ENCODE measurements at places on chromosomes 2 and 18.

- no peak for DNase-seq
Observed at GRCh38 chr2:26324903-26325302, 21.0 kb upstream of the SELENOI start.

DNA sequence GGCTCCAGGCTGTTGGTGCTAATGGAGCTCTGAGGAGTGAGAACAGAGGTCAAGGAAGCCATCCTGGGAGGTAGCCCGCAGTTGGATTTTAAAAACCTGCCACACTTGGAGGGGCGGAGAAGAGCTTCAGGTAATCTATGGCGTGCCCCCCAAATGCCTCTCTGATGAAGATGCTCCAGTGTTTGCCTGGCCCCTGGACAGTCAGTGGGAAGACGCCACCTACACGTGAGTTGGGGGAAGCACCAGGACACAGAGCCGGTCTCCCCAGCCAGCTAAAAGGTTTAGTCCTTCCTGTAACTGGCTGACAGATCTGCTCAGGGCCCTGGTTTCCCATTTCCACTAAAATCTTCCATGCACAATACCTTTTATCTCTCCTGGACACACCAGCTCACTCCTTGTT, 225.0 kb downstream of the TTC32 start:
- no peak for DNase-seq

DNA sequence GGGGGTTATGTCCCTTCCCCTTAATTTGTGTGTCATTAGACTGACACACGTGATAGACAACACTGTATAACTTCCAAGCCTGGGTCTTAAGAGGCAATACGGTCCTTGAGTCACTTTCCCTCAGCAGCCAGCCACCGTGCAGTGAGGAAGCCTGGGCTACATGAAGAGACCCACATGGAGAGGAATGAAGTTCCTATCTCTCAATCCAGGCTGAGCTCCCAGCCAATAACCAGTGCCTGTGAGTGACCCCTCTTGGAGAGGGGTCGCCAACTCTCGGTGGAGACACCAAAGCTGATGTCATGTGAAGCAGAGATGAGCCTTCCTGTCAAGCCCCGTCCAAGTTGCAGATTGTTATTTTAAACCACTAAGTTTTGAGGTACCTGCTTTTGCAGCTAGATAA, 5.7 kb upstream of the WDSUB1 start:
- DNase-seq: no peak

GRCh38 chr18:6653880-6654279, 75.6 kb upstream of the ARHGAP28 start:
- no peak for DNase-seq

DNA sequence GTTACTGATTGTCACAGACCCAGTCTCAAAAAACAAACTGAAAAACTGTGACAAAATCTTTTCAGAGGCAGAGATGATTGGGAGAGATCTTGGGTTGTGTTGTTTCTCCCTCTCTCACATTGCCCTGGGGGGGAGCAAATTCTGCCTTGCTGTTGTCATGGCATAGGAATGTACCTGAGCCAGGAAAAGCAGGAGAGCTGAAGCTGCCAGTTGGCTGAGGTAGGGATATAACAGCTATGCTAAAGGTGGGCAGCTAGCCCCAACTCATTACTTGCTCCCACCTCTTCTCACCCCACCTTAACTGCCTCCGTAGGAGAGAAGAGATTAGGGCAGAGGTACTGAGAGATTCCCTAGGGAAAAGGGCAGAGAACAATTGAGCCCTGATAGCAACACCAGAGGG, 299.3 kb downstream of the OSR1 start:
- no peak for DNase-seq

DNA sequence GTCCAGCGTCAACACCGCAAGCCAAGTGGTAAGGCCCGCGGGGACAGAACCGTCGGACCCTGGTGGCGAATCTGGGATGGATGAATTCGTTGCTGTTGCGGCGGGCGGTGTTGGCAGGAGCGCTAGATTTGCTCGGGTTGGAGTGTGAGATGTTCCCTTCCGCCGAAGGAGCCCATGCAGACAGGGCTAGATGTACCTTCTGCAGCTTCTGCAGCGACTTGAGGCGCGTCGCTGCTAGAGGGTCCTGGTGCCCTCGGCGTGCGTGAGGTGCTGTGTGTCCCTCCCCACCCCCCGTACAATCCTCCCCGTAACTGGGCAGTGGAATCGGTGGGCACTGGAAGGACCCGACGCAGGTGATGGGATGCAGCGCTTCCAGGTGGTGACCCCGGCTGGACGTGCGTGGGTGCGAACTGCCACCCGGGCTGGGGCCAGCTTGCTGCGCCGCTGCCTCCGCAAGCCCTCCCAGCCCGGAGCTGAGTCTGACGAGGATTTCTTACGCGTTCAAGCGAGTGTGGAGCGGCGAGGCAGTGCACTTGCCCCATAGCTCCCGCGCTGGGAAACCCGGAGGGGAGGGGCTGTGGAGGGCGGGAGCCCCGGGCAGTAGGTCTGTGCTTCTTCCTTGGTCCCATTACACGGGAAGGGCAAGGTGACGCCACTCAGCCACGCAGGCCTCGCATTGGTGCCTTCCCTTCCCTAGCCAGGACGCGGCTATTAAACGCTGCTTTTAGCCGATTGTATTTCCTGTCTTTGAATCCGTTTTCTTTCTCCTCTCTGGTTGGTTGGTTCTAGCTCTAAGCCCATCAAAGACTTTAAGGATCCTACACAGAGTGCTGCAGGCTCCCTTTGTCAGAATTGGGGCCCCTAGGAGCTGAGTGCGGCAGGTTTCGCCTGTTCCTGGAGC, 34.2 kb downstream of the CHRNA1 start:
- DNase-seq: peak; percentile 57

- DNase-seq: no peak
Observed at GRCh38 chr2:55862246-55862645, 61.3 kb downstream of the EFEMP1 start.

GRCh38 chr18:28065031-28065792, 111.7 kb downstream of the CDH2 start:
- no peak for DNase-seq

- peak; percentile 0 for DNase-seq
Observed at GRCh38 chr2:19649785-19650380, 251.9 kb downstream of the TTC32 start.

DNA sequence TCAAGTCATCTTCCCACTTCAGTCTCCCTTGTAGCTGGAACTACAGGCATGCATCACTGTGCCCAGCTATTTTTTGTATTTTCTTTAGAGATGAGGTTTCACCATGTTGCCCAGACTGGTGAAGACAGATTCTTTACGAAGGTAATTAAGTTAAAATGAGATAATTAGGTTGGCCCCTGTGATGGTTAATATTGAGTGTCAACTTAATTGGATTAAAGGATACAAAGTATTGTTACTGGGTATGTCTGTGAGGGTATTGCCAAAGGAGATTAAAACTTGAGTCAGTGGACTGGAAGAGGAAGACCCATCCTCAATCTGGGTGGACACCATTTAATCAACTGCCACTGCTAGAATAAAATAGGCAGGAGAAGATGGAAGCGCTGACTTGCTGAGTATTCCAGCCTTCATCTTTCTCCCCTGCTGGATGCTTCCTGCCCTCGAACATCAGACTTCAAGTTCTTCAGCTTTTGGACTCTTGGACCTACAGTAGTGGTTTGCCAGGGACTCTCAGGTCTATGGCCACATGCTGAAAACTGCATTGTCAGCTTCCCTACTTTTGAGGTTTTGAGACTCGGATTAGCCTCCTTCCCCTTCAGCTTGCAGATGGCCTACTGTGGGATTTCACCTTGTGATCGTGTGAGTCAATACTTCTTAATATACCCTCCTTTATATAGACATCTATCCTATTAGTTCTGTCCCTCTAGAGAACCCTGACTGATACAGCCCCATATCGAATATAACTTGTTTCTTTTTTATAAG, 269.1 kb downstream of the TMX3 start:
- no peak for DNase-seq

DNA sequence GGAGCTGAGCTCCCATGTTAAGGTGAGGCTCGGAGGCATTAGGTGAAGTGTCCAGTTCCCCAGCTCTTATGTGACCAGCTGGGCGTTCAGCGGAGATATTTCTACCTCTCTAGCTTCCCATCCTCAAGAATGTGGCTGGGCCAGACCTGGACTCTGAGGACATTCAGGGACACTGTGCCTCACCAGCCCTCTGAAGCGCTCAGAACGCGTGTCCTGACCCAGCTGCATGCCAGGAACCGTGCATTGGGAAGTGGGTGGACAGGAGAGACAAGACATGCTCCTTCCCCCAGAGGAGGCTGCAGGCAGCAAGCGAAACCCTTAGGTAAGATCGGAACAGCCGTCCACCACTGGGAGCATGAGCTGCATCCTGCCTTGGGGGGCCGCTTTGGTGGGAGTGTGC, 38.0 kb upstream of the GPAT2 start:
- no peak for DNase-seq

DNA sequence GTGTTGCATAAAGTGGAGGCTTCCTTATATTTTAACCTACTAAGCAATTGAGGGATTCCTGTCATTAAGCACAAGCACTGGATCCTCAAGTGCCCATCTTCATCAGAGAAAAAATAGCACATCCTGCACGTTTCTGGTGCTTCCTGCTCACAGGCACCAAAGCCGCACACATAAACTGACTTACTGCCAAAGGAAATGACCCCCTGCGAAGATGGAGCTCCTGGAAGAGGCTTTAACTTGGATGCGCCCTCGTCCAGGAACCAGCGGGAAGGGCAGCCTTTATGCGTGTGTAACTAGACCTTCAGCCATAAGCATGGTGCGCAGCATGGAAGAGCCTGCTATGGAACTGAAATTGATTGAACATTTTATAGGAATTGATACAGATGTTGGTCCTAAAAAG, 188.7 kb downstream of the FTCDNL1 start:
- no peak for DNase-seq

DNA sequence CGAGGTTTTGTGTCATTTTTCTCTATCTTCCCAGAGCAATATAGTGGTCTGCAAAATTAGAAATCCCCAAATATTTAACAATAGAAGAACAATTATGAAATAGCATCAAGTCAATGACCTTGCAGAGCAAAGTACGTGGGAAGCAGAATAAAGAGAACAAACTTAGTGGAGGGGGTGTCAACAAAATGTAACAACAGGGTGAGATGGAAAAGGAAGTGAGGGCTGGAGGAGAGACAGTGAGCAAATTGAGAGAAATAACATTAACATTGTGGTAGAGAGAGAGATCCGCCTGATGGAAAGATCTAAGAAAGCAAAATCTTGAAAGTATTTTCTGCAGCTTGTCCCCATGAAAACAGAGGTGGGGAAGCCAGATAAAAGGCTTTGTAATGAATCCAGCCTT, 23.4 kb downstream of the ARHGAP15 start:
- no peak for DNase-seq

DNA sequence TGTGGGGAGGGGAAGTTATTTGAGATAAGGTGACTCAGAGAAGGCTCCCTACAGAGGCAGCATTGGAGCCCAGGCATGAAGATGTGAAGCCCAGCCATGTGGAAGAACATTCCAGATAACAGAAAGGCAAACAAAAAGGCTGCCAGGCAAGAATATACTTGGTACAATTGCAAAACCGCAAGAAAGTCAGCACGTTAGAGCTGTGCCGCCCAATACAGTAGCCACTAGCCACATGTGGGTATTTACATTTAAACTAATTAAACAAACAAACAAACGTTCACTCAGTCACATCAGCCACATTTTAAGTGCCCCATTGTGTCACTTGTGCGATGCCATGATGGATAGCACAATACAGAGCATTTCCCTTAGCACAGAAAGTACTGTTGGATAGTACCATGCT, 179.6 kb downstream of the SATB2 start:
- no peak for DNase-seq

GRCh38 chr2:108451976-108452375, 3.0 kb downstream of the GCC2 start:
- no peak for DNase-seq

- DNase-seq: no peak
Observed at GRCh38 chr2:23492337-23492675, 107.3 kb downstream of the KLHL29 start.

DNA sequence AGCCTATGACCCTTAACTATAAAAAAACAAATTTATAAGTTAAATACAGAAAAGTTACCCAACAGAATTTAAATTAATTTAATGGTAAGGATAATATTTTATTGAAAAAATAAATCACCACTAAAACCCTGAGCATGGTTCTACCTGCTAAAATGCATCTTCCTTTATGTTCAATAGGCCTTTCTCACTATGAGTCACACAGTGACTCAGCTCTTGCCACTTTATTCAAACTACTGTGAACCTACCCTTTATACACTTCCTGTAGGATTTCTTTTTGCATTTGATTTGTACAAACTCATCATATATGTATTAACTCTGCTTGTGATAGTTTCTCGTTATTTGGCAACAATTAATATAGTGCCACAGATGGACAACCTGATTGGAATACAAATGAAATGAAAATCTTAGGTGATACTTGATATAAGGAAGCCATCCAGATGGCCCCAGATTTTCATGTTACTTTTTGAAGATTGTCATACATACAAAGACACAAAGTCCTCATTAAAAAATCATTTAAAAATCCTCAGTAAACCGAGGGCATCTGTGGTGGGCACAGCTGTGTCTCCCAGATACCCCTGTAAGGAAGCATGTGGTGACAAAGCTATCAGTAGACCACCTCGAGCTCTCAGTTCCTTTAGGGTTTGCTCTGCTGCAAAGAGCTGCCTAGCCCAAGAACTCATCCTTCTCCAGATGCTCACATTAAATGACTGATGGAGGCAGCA, 55.2 kb upstream of the COBLL1 start:
- DNase-seq: no peak

DNA sequence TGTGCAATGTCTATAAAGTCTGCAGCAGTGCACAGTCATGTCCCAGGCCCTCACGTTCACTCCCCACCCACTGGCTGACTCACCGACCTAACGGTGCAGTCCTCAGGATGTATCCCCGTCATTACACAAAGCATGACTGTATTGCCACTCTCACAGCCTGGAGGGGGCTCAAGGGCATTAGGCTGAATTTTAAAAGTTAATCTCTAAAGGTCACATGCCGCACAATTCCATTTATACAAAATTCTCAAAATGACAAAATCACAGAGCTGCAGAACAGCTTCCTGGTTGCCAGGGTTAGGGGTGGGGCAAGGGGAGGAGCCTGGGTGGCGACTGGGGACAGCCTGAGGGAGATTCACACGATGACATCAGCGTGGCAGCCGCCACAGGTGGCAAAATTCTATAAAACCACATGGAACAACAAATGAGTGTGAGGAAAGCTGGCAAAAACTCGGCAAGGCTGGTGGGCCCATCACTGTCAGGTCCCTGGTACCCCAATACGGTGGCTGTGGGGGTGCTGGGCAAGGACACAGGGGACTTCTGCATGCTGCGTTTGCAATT, 97.6 kb downstream of the NDUFA10 start:
- DNase-seq: peak; percentile 51

All from stimulated activated effector memory CD8-positive, alpha-beta T cell treated with anti-CD3 and anti-CD28 coated beads, Interleukin-12 subunit alpha, Interleukin-12 subunit beta, amount 100 ng/mL, for 72 hours (primary cell).